Aorta (tissue), 5 donors: ENCODE measurements at places on chromosomes 2 and 18.

GRCh38 chr2:8310557-8311455 lies 371.1 kb upstream of the ID2 start:
- no peak for DNase-seq

DNA sequence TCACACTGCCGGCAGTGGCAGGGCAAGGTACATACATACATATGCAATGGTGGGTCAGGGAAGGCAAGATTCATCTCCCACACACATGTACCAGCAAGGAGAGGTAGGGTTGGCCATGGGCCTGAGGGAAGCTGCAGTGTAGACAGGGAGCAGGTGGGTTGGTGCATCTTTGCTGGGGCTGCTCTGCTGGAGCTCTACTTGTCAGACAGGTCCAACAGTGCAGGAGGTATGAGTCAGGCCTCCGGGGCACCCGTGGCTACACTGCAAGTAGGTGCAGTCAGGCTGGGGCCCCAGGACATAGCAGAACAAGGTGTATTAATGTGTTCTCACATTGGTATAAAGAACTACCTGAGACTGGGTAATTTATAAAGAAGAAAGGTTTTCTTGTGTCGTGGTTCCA lies 281.1 kb upstream of the COL3A1 start:
- no peak for DNase-seq

DNA sequence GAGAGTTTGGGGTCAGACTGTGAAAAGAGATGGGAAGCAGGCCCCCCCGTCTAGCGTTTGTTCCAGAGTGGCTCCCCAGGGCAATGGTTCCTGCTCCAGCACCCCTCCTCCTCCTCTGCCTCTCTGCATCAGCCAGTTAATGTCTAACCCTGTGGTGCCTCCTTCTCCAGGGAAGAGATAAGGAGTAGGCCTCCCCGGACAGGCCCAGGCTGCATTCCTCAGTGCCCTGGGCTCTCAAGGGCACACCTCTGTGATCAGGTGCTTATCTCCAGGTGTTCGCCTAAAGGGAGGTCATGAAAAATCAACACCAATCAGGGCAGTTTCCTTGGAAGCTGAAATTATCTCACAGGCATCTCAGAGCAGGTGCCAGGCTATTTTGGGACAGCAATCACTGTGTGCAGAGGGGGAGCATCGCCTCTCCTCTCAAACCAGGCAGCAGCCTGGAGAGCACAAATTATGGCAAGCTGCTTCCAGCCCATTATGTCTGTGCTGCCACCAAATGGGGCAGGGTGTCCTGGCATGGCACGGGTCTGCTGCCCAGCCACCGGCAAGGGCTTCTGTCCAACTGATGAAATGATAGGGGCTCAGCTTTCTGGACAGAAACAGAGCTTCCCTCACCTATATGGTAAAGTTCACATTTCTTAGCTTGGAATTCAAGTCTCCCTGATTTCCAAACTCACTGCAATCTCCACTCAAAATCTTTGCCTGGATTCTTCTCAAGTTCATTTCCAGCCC lies 255.8 kb upstream of the SLC14A2 start:
- DNase-seq, result no peak

- peak; percentile 57 for DNase-seq
These were observed 19.7 kb upstream of the STPG4 start for GRCh38 chr2:47174733-47175361.

DNA sequence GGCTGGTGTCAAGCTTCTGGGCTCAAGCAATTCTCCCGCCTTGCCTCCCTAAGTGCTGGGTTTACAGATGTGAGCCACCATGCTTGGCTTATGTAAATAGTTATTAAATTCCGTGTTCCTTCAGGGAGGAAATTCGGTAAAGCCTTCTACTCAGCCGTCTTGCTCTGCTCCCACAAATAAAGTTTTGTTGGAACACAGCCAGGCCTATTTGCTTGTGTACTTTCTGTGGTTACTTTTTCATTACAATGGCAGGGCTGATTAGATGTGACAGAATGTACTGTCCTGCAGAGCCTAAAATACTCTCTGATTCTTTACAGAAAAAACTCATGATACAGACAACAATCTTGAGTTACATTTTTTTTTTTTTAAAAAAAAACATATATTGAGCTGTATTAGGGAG lies 68.8 kb upstream of the TACR1 start:
- DNase-seq, result no peak

GRCh38 chr2:239015218-239015900 lies 167.5 kb downstream of the TWIST2 start:
- DNase-seq, result no peak

- no peak for DNase-seq
These were observed 38.8 kb downstream of the RTTN start for GRCh38 chr18:70166668-70167067.
